T-helper 1 cell (primary cell): ENCODE measurements at places on chromosomes 12 and 14.

- DNase-seq: no peak
These were observed 55.9 kb downstream of the ZFC3H1 start for GRCh38 chr12:71607494-71608330.

GRCh38 chr12:64600164-64600561 is 10.1 kb upstream of the RASSF3 start:
- no peak for DNase-seq

- DNase-seq: no peak
These were observed 31.6 kb downstream of the EP400 start for GRCh38 chr12:131981388-131981787.

GRCh38 chr14:105061428-105062047 is 3.7 kb downstream of the GPR132 start:
- no peak for DNase-seq

- DNase-seq: no peak
These were observed 171.0 kb upstream of the HIF1A start for GRCh38 chr14:61524211-61524806.
